Muscle of leg (tissue), 16 donors: ENCODE measurements at places on chromosomes 6 and 20. TPM values are rescaled to one million over a fixed set of nuclear protein-coding genes. Genes with fewer than 3 reads are reported as not detected.

DNA sequence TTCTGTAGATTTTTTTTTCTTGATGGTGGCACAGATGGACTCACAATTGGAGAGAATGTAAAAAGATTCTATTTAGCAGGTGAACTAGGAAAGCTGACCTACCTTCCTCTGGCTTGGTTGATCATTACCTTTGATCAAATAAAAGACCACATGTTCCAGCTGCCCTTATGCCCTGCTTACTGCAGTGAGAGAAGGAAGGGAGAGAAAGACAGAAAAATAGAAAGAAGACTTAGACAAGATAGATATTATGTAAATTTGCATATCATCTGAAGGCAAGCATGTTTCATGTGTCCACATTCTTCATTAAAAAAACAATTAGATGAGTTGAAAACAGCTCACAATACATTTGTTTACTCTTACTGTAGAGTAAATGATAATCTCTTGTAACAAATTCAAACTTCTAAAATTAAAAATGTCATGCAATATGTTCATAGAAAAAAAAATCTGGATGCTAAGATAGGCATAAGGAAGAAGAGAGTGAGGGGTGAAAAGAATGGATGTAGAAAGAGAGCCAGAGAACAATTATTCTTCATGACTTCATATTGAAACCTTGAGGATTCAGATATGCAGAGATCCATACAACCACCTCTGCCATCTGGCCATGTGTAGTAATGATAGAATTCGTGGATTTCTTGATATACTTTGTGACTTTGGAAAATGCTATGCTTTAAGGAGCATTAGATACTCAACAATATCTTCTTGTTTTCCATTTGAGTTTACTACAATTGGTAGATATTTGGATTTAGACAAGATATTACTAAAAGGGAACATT, 71.7 kb downstream of the RFX6 start:
- H3K27ac ChIP-seq: no peak overlapping the region
- H3K4me1 ChIP-seq: no peaks in the 10 kb centered on the region
- H3K27me3 ChIP-seq: no peaks in the 10 kb centered on the region
- DNase-seq: no peak
- H3K36me3 ChIP-seq: no peaks in the 10 kb centered on the region

DNA sequence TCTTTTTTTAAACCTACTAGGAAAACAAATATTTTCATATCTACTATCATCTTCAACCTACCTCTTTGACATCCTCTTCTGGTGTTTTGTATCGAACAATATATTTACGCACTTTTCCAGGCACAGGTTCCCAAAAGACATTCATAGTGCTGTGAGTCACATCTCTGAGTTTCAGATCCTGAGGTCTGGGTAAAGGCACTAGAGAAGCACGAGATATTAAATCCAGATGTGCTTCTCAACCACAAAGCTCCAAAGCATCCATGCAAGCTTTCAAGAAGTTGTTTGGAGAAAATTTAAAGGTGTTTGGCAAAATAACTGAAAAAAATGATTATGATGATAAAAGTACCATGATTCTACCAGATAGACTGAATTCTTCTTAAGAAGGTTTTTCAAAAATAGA, 62.7 kb downstream of the COL12A1 start:
- H3K4me1 ChIP-seq: no peaks in the 10 kb centered on the region
- H3K27ac ChIP-seq: no peak overlapping the region
- peaks cover 29% of the 10 kb centered on the region for H3K36me3 ChIP-seq
- H3K4me3 ChIP-seq: no peak overlapping the region

- no peak for DNase-seq
- H3K27me3 ChIP-seq: peaks cover 16% of the 10 kb centered on the region
- peaks cover 39% of the 10 kb centered on the region for H3K36me3 ChIP-seq
Measured at GRCh38 chr6:33724102-33725023, 12.9 kb upstream of the UQCC2 start.

HS3ST5 gene
- 0.64 TPM for polyA plus RNA-seq

DNA sequence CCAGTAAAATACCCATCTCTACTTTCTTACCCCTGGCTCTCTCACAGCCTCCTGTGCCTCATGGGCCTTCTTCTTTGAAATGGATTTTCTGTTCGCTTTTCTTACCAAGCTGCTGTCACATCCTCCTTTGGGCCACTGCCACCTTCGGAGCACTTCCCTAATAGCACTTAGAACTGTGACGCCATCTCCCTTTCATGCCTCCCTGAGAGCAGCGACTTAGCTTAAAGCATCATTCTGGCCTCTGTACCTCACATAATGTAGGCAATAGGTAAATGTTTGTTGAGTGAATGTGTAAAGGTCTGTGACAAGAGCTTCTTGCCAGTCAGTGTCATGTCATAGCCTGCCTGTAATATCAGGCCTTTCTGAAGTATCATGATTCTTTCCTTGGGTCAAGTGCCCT, 78.8 kb downstream of the ADGRG6 start:
- no peak overlapping the region for H3K4me3 ChIP-seq
- H3K36me3 ChIP-seq: no peaks in the 10 kb centered on the region
- peak; percentile 35 for DNase-seq
- peaks cover 4% of the 10 kb centered on the region for H3K4me1 ChIP-seq
- H3K27me3 ChIP-seq: no peaks in the 10 kb centered on the region

PPP1R3G gene
- 2.9 TPM for polyA plus RNA-seq

DNA sequence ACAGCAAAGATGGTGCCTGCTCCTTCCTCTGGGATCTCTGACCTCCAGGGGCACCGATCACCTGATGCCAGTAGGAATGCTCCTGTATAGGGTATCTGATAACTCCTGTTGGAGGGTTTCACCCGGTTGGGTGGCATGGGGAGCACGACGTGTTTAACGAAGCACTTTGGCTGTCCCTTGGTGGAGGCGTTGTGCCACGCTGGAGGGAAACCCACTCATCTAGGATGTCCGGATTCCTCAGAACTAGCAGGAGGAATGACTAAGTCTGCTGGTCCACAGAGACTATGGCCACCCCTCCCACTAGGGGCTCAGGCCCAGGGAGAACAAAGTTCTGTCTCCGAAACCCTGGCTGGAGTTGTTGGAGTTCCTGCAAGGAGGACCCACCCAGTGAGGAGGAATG, 1624.4 kb downstream of the GRIK2 start:
- H3K4me1 ChIP-seq: no peaks in the 10 kb centered on the region
- no peak overlapping the region for H3K4me3 ChIP-seq
- H3K27me3 ChIP-seq: no peaks in the 10 kb centered on the region
- no peak overlapping the region for H3K27ac ChIP-seq
- H3K36me3 ChIP-seq: no peaks in the 10 kb centered on the region

DNA sequence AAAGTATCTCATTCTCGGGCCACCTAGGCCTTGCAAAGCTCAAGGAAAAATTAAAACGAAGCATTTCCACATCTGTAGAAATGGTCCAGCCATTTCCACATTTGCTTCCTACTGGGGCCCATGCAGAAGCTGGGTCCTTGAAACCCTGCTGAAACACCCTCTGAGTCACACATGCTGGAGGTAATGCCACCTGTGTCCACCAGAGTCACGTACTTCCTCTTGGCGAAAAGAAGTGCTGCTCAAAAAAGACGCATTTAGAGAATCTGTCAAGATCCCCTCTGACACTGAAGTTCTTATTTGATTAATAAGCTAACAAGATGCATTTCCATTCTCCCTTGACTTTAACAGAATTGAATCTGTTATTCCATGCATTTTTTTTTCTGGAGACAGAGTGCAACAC, 423.2 kb downstream of the PREX1 start:
- peaks cover 17% of the 10 kb centered on the region for H3K27me3 ChIP-seq
- no peak for DNase-seq
- no peak overlapping the region for H3K27ac ChIP-seq
- peaks cover 3% of the 10 kb centered on the region for H3K4me1 ChIP-seq
- no peaks in the 10 kb centered on the region for H3K36me3 ChIP-seq

DNA sequence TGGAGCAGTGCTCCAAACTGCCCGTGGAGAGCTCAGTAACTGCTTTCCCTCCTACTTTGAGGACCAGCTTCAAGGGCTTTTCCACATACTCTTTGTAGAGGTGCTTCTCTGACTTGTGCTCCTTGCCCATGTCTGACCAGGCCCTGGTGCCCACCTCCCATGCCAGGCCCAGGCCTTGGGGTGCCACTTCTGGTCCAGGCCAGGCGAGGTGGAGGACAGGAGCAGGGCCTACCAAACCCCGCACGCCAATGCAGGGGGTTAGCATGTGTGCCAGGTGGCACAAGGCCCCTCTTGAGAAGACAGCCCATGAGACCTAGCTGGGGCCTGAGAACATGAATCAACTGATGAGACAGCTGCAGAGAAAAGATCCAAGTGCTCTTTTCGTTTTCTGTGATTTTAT, 47.0 kb upstream of the PLN start:
- no peak overlapping the region for H3K27ac ChIP-seq
- H3K27me3 ChIP-seq: no peaks in the 10 kb centered on the region
- H3K4me3 ChIP-seq: no peak overlapping the region

TRAPPC3L gene
- 0.11 TPM for polyA plus RNA-seq

GRCh38 chr6:162385980-162386379, 341.6 kb downstream of the PRKN start:
- no peaks in the 10 kb centered on the region for H3K27me3 ChIP-seq
- H3K4me1 ChIP-seq: no peaks in the 10 kb centered on the region
- H3K4me3 ChIP-seq: no peak overlapping the region
- H3K27ac ChIP-seq: no peak overlapping the region
- no peaks in the 10 kb centered on the region for H3K36me3 ChIP-seq

PTK6 gene
- 0.08 TPM for polyA plus RNA-seq

DNA sequence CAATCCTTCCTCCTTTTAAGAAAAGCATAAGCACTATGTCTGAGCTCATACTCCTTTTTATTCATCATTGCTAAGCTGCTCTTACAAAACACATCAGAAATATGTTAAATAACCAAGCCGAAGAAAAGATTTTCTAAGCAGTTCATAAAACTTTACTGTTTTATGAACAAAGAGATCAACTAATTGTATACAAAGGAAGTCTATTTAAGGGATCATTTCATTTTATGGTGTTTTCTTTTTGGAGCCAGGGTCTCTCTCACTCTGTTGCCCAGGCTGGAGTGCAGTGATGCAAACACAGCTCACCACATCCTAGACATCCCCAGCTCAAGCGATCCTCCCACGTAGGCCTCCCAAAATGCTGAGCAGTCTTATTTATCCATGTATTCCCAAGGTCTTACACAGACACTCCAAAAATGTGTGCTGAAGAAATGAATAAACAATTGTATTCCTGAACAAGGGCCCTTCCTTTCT, 9.3 kb downstream of the NUDT3 start:
- H3K4me3 ChIP-seq: no peak overlapping the region
- peaks cover 3% of the 10 kb centered on the region for H3K36me3 ChIP-seq
- H3K27ac ChIP-seq: peak overlapping the region; percentile 16
- DNase-seq: peak; percentile 42
- H3K27me3 ChIP-seq: no peaks in the 10 kb centered on the region
- peaks cover 5% of the 10 kb centered on the region for H3K4me1 ChIP-seq

GRCh38 chr6:45679163-45679562, 301.4 kb upstream of the SUPT3H start:
- H3K4me1 ChIP-seq: peaks cover 15% of the 10 kb centered on the region
- no peak for DNase-seq
- H3K27ac ChIP-seq: no peak overlapping the region
- no peak overlapping the region for H3K4me3 ChIP-seq
- H3K36me3 ChIP-seq: no peaks in the 10 kb centered on the region

GRCh38 chr6:49030251-49031020, 432.6 kb downstream of the MMUT start:
- no peaks in the 10 kb centered on the region for H3K4me1 ChIP-seq
- no peak for DNase-seq
- no peak overlapping the region for H3K27ac ChIP-seq
- H3K36me3 ChIP-seq: no peaks in the 10 kb centered on the region

DNA sequence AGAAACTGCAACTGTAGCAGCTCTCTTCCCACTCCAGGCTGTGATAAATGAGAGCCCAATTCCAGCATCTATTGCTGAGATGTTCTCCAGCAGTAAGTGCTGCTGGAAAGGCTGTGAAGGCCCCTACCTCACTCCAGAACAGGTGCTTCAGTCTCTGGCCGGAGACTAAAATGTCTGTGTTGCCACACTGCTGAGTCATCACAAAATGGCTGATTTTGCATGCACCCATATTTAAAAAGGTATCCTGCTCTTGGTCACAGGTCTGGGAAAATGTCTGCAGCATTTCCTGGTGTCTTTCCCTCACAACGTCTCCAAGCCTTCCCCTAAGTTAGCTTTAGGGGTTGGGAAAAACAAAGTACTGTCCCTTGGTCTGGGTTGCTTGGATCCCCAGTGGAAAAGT, 95.1 kb downstream of the TPBG start:
- no peak overlapping the region for H3K4me3 ChIP-seq
- no peaks in the 10 kb centered on the region for H3K27me3 ChIP-seq
- H3K36me3 ChIP-seq: no peaks in the 10 kb centered on the region
- DNase-seq: no peak

GRCh38 chr6:31075528-31075927, 36.8 kb downstream of the C6orf15 start:
- peaks cover 3% of the 10 kb centered on the region for H3K4me1 ChIP-seq
- no peak overlapping the region for H3K4me3 ChIP-seq
- peaks cover 5% of the 10 kb centered on the region for H3K27me3 ChIP-seq
- H3K27ac ChIP-seq: no peak overlapping the region

- H3K36me3 ChIP-seq: peaks cover 12% of the 10 kb centered on the region
- peak within 1 kb of the TSS; percentile 73 for H3K27ac ChIP-seq
- peak; percentile 92 for DNase-seq
Measured at GRCh38 chr20:44475694-44476560, at the start of gene TTPAL. TTPAL (plus strand) TSS chr20:44475874; CDS start chr20:44480000, 4,126 bp downstream.

LPIN3 gene
- polyA plus RNA-seq: 3.2 TPM

DNA sequence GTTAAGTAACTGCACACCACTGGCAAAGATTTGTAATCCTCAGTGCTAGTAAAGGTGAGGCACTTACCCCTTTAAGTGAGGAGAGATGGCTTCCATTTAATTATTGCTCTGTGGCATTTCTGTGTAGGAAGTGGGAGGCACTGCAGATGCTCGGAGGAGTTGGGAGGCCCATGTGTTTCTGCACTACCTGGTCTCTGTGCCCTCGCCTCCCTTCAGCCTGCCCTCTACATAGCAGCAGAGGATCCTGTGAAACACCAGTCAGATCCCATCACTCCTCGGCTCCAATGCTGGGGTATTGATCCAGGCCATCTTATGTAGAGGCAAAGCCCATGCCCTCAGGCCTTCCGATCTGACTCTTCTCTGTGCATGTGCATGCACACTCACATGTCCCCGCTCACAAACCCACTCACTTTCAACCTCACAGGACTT, 67.0 kb downstream of the SLX4IP start:
- peaks cover 17% of the 10 kb centered on the region for H3K4me1 ChIP-seq
- DNase-seq: no peak
- H3K36me3 ChIP-seq: no peaks in the 10 kb centered on the region
- H3K27me3 ChIP-seq: no peaks in the 10 kb centered on the region
- H3K4me3 ChIP-seq: no peak overlapping the region

DNA sequence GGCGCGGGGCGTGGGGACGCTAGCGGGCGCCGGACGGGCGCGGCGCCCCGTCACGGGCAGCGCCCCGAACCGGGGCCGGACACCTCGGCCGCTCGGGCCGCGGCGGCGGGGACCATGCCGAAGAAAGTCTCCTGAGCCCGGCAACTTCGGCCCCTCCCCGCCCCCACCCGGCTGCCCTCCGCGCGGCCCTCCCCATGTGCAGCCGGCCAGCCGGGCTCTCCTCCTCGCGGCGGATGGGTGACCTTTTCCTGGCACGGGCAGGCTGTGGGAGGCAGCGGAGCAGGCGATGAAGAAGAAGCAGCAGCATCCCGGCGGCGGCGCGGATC, 278 bp downstream of the UST start:
- peaks cover 31% of the 10 kb centered on the region for H3K27me3 ChIP-seq
- DNase-seq: no peak
- peak overlapping the region; percentile 80 for H3K4me3 ChIP-seq
- no peaks in the 10 kb centered on the region for H3K36me3 ChIP-seq
